ENCODE measurements at places on chromosomes 3 and 15.
A peak's percentile ranks its signal among the peaks of the same experiment; 100 is the strongest.

DNA sequence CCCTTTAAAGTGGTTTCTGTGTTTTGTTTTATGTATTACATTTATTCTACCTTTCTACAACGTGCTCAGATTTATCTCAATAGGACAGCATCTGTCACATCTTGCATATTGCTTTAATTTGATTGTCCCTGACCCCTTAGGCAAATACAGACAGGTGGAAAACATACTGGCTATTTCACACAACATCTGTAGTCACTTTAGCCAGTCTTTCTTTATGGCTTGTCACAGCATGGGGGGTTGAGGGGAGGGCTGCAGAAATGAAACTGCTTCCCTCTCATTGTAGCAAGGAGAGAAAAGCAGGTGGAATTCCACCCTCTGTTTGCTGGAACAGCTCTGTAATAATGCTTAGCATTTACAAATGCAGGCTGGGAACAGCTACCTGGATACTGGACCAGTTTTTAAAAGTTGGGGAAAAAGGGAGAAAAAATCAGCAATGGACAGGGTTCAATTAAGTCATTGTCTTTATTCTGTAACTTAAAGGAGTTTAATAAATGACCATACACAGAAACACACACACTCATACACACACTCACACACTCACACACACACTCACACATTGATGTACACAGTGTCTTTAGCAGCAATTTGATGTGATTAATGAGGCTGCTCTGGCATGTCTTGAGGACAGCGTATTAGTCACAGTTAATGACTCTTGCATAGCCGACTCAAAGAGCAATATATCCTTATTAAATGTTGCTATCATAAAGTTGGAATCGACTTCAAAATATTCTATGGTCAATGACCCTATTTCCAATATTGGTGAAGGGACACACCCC, 283.7 kb upstream of the GBE1 start:
- no peak for DNase-seq
- H3K4me1 ChIP-seq: no peaks in the 10 kb centered on the region
- no peak overlapping the region for H3K4me3 ChIP-seq
- H3K27me3 ChIP-seq: no peaks in the 10 kb centered on the region
- H3K27ac ChIP-seq: no peak overlapping the region

- peak; percentile 24 for DNase-seq
- peaks cover 38% of the 10 kb centered on the region for H3K4me1 ChIP-seq
- H3K36me3 ChIP-seq: peaks cover 9% of the 10 kb centered on the region
- H3K27ac ChIP-seq: peak overlapping the region; percentile 97
Measured at GRCh38 chr3:58384381-58385090, 49.1 kb downstream of the PDHB start.

DNA sequence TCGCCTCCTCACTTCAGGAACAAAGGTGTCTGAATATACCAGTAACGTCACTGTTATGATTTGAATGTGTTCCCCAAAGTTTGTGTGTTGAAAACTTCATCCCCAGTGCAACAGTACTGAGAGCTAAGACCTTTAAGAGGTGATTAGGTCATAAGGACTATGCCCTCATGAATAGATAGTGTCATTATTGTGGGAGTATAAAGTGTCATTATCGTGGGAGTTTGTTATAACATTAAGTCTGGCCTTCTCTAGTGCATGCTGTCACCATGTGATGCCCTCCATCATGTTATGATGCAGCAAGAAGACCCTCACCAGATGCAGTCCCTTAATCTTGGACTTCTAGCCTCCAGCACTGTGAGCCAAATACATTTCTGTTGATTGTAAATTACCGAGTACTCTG, 53.7 kb upstream of the TLE3 start:
- no peak overlapping the region for H3K4me3 ChIP-seq
- H3K36me3 ChIP-seq: no peaks in the 10 kb centered on the region
- H3K4me1 ChIP-seq: peaks cover 9% of the 10 kb centered on the region
- peaks cover 26% of the 10 kb centered on the region for H3K27me3 ChIP-seq
- no peak overlapping the region for H3K27ac ChIP-seq

- no peaks in the 10 kb centered on the region for H3K36me3 ChIP-seq
- H3K4me1 ChIP-seq: peaks cover 2% of the 10 kb centered on the region
- peaks cover 9% of the 10 kb centered on the region for H3K27me3 ChIP-seq
- peak; percentile 87 for DNase-seq
- H3K4me3 ChIP-seq: no peak overlapping the region
Measured at GRCh38 chr3:55750525-55750924, 263.4 kb upstream of the WNT5A start.

GRCh38 chr15:92882697-92883162, 17.4 kb upstream of the CHD2 start:
- peak overlapping the region; percentile 94 for H3K27ac ChIP-seq
- no peaks in the 10 kb centered on the region for H3K27me3 ChIP-seq
- peak overlapping the region; percentile 99 for H3K4me3 ChIP-seq
- no peak for DNase-seq
- peaks cover 8% of the 10 kb centered on the region for H3K36me3 ChIP-seq

DNA sequence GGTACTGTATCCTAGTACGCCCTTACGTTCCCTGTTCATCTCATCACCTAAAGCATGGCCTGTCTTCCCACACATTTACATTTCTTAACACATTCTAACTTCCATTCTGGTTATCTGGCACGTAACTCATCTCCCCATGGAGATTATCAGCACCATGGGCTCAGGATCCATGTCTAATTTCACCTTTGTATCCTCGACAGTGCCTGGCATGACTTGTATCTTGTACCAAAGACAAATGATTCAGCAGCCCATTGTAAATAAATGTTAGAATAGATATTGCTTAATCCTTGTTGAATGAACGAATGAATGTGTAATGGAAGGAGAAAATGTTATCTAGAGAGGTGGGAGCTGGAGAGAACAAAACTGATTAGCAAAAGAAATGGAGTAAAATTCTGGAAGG, 69.7 kb upstream of the TPM1 start:
- no peak overlapping the region for H3K27ac ChIP-seq
- H3K27me3 ChIP-seq: no peaks in the 10 kb centered on the region
- H3K4me3 ChIP-seq: no peak overlapping the region

DNA sequence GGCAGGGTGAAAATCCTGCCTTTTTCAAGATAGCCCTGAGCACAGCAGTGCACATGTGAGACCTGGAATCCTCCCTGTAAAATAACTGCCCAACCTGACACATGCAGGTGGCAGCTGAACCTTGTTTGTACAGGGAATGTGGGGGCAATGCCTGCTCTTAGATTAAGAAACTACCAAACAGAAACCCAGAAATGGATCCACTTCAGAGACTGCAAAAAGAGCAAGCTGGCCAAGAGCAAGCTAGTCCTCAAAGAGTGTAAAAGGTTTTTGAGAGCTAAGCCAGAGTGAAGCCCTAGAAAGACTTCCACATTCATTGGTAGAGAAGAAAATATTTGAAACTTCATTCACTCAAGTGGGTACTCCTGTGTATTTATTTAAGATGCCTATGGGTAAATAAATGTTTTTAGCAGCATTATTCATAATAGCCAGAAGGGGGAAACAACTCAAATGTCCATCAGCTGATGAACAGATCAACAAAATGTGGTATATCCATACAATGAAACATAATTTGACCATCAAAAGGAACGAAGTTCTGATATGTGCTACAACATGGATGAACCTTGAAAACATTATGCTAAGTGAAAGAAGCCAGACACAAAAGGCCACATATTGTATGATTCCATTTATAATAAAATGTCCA, 96.0 kb upstream of the TSC22D2 start:
- H3K27ac ChIP-seq: peak overlapping the region; percentile 84
- H3K27me3 ChIP-seq: no peaks in the 10 kb centered on the region
- H3K36me3 ChIP-seq: no peaks in the 10 kb centered on the region
- DNase-seq: no peak

- no peak overlapping the region for H3K4me3 ChIP-seq
- no peak overlapping the region for H3K27ac ChIP-seq
- peak; percentile 59 for DNase-seq
- H3K36me3 ChIP-seq: peaks cover 14% of the 10 kb centered on the region
- peaks cover 7% of the 10 kb centered on the region for H3K27me3 ChIP-seq
- peaks cover 14% of the 10 kb centered on the region for H3K4me1 ChIP-seq
Measured at GRCh38 chr3:194690501-194691372, 5.1 kb downstream of the FAM43A start.

- H3K4me3 ChIP-seq: no peak overlapping the region
- no peaks in the 10 kb centered on the region for H3K4me1 ChIP-seq
- no peaks in the 10 kb centered on the region for H3K27me3 ChIP-seq
- no peak overlapping the region for H3K27ac ChIP-seq
- H3K36me3 ChIP-seq: no peaks in the 10 kb centered on the region
- DNase-seq: no peak
Measured at GRCh38 chr15:54289590-54290136, 311.4 kb downstream of the UNC13C start.

GRCh38 chr3:77412021-77412438, 372.1 kb downstream of the ROBO2 start:
- no peaks in the 10 kb centered on the region for H3K36me3 ChIP-seq
- no peak for DNase-seq
- no peak overlapping the region for H3K4me3 ChIP-seq
- no peaks in the 10 kb centered on the region for H3K27me3 ChIP-seq
